T-helper 17 cell (primary cell): ENCODE measurements at places on chromosomes 7 and 10. TPM values are rescaled to one million over a fixed set of nuclear protein-coding genes. Genes with fewer than 3 reads are reported as not detected.

Gene LRMDA
- total RNA-seq: not detected

Gene NPFFR1
- not detected for total RNA-seq

Gene NKX2-3
- total RNA-seq: not detected

Gene KNDC1
- total RNA-seq: 1.1 TPM

Gene ENTPD1
- 5.4 TPM for total RNA-seq
